ENCODE measurements at places on chromosomes 4 and X.

- DNase-seq: no peak
These were observed 9.8 kb downstream of the TMEM255A start for GRCh38 chrX:120301497-120301896.

GRCh38 chrX:32155044-32155638, 1056.2 kb downstream of the DMD start:
- DNase-seq: no peak

GRCh38 chr4:38166768-38167167, 206.6 kb downstream of the PTTG2 start:
- no peak for DNase-seq

DNA sequence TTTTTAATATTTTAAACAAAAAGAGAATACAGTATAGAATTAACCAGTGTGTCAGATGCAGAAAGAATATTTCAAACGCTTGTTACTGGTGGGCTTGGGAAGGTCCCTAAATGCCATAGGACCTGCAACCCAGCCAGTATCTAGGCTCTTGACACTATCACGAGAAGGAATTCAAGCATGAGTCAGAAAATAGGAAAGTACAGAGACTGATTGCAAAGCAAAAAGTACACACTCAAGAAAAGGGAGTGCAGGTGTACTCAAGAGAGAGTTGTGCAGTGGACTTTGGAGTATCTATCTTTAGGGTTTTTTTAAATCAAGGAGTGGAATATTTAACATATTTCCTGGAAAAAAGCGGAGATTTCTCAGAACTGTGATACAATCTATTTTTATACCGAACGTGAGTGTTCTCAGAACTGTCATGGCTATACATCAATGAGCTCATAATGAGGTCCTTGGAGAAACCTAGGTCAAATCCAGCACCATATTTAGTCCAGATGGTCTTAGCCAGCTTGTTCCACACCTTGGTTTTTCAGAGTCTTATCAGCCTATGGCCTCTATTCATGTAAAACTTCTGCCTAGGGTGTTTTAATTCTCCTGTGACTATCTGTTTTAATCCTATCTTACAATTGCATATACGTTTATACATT, 291.8 kb upstream of the FAT4 start:
- no peak for DNase-seq
